ENCODE measurements at places on chromosomes 7 and 10.

GRCh38 chr7:76506081-76506440 lies 4.3 kb upstream of the UPK3B start:
- no peak for ATAC-seq

GRCh38 chr10:126402721-126403695 lies 14.7 kb upstream of the ADAM12 start:
- no peak for ATAC-seq

DNA sequence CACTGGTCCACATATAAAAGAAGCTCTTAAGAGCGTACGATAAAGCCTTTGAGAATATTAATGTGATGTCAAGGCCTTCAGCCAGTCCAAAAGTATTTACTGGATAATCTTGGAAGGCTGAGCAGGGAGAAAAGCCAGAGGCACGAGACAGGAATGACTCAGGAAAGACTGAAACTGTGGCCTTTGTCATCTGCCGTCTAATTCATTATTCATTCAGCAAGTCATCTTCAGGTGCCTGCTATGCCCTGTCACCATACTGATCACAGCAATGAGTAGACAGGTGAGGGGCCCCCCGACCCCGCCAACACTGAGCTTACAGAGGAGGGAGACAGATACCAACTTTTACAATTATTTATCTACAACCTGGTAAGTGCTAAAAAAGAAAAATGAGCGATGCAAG lies 78.9 kb downstream of the VOPP1 start:
- ATAC-seq, result peak; percentile 47

DNA sequence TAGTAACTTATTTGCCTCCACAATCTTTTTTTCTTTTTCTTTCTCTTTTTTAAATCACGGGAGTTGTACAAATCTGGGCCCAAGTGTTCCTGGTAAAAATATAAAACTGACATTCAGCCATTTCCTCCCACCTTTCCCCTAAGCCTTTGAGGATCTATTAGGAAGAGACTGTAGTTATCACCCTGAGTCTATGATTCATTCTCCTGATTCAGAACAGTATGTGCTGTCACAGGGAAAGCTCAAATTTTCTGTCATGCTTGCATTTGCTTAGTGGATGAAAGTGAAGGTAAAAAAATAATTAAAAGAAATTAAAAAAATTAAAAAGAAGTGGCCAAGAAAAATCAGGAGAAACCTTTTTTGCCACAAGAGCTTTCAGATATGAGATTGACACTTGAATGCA lies 71.7 kb downstream of the KIF20B start:
- ATAC-seq, result no peak

All from esophagus mucosa (tissue), 1 donor.